ENCODE measurements at places on chromosomes 1 and 21.

GRCh38 chr1:77594366-77595112, 87.9 kb downstream of the ZZZ3 start:
- DNase-seq = no peak

GRCh38 chr1:31617916-31618746, 642 bp downstream of the HCRTR1 start:
- DNase-seq = peak; percentile 84

DNA sequence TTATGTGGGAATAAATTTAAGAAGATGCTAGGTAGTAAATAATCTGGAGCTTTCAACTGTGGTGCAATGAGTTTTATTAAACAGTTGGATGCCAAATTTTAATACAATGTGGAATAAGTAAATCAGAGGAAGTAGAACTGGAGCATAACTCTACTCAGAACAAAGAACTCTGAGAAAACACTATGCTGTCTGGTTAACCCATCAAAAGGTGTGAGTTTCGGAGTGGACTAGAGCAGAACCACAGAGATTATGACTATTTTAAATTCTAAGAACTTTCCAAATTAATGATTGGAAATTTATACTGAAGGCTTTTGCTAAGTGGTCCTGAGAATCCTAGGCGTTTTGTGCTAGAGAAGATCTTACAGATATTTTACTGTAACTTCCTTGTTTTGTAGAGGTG, 132.2 kb downstream of the NTMT2 start:
- no peak for DNase-seq

- DNase-seq = no peak
These were observed 52.6 kb upstream of the RBM15 start for GRCh38 chr1:110286564-110286963.

GRCh38 chr1:89259283-89259971, 13.2 kb downstream of the GBP5 start:
- DNase-seq = no peak

DNA sequence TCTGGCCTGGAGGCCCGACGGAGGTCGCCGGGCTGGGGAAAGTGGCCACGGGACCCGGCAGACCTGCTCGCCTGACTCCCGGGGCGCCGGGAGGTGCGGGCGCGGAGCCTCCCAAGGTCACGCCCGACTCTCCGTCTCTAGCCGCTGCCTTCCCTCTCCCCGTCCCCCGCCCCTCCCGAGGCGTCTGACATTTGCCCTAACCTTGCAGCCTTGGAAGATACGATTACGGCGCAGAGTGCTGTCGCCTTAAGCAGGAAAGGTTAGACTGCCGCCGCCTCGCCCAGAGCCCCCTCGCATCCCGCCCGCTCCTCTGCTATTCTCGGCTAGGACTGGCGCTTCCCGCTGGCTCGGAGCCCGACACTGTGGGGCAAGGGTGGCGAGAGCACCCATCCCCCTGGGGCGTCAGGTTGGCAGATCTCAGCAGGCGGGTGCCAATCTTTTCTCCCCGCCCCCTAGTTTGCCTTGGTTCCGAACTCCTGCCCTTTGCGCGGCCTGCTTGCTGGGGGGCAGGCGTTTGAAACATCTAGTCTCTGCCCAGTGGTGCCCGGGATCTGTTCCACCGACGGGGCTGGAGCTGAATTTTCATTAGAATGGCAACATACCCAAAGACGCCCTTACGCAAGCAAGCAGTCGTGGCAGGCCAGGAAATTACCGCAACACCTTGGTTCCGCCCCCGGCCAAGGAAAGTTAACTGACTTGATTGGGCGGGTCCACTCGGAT, 835 bp downstream of the PGM1 start:
- DNase-seq = no peak

GRCh38 chr1:1429671-1430073, 5.8 kb upstream of the VWA1 start:
- DNase-seq = no peak

GRCh38 chr1:100942304-100943046, 46.6 kb downstream of the SLC30A7 start:
- no peak for DNase-seq

DNA sequence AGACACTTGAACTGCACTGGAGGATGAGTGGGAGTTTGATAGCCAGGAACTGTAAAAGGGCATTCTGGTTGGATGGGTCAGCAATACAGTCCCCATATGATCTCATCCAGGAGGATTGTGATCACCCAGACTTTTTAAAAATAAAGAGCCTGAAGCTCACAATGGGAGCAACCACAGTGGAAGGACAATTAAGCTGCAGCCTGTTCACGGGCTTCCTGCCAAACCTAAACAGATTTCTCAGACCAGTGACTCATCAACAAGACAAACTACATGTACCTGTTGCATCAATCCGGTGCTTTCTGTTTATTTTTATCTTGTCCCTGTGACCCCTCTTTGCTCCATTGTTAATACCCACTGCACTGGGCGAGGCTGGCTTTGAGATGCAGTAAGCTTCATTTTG, 52.3 kb downstream of the PAPPA2 start:
- DNase-seq = no peak

DNA sequence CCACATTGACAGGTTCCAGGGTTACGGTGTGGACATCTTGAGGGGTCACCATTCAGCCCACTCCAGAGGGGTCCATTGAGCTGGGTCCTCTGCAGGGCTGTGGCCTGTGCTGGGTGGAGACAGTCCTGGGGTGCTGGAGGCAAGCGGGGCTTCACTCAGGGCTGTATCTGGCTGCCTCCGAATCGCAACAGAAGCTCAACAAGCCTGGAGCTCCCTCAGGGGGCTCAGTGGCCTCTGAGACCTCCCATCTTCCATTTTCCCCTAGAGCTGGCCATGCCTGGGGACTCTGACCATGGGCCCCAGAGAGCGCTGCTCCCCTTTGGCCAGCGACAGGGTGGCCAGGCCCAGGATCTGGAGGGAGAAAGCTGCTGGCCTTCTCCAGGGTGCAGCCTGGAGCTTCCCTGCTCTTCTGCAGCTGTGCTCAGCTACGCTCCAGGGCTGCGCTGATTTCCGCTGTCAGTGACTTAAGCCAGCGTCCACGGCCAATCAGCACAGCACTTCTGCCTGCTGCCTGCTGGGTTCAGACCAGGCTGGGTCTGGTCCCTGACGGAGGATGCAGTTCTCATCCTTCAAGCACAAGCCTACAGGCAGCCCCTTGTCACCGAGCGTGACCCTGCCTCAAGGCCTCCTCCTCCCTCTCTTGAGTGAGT, 45.0 kb upstream of the ADARB1 start:
- no peak for DNase-seq

DNA sequence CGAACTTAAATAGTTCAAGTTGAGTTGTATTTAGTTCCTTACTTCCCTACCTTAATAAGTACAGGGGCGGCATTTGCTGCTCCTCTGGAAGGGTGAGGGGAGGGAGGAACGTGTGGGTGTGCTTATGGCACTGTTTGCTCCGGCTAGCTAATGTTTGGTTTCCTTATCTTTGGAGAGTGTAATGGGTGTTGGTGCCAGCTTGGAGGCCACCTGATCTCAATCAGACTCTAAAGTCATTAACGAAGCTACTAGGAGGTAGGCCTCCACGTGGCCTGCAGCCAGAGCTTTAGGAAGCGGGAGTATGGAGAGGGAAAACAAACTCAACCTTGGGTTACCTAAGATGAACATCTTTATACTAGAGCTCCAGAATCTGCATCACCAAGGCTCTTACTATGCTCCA, 43.0 kb upstream of the RAP1A start:
- DNase-seq = no peak

DNA sequence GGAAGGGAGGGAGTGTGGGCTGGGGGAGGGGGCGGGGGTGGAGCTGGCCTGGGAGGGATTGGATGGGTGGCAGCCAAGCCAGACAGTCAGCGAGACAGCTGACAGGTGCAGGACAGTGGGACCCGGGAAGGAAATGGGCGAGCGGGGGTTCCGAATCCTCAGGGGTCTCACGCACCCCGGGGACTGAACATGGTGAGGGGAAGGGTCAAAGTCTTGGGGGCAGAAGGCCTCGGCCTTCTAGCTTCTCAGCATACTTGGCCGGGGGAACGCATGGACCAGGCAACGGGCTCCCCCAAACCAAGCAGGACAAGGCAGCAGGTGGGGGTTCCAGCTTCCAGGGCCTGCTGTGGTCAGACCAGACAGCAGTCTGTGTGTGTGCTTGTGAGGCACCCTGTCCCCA, 23.1 kb downstream of the CASZ1 start:
- no peak for DNase-seq

DNA sequence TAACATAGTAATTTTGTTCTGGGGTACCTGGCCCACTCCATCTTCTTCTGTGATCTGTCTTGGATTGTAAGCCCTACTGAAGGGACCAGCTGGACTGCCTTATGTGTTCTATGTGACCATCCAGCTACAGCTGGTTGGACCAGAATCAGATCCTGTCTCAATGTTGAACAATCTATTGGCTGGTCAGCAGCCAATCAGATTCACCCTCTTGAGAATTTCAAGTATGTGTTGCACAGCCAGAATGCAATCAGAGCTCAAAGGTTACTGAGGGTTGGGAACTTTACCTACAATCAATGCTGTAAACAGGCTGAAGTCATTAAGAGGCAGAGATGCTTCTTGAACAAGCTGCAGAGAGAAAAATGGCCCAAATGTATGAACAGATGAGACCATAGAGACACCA, 61.9 kb downstream of the KCNC4 start:
- no peak for DNase-seq

GRCh38 chr1:23638786-23639241, 52.8 kb upstream of the RPL11 start:
- no peak for DNase-seq

- no peak for DNase-seq
These were observed 298.1 kb upstream of the POU3F1 start for GRCh38 chr1:38344716-38345115.

DNA sequence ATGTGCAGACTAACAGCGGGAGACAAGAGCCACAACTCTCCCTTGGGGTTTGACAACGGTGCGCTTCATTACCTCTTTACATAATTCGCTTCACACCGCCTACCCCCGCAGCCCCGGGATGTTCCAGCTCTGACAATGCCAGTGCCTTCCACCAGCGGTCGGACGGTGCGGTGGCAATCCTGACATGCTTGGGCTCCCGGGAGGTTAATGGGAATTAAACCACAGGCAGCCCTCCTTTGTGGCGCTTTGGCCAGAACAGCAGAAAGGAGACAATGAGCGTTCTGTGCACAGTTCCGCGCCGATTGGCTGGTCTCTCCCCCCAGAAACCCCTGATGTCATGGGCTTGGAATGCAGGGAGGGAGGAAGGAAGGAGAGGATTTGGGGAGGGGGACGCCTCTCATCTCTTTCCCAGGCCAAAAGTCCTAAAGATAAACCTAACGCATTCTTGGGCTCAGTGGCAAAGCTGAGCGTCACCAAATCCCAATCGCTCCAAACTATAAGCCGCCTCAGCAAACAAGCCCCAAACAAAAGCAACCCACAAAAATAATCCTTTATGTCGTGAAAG, 1.3 kb downstream of the CNN3 start:
- DNase-seq = peak; percentile 91

DNA sequence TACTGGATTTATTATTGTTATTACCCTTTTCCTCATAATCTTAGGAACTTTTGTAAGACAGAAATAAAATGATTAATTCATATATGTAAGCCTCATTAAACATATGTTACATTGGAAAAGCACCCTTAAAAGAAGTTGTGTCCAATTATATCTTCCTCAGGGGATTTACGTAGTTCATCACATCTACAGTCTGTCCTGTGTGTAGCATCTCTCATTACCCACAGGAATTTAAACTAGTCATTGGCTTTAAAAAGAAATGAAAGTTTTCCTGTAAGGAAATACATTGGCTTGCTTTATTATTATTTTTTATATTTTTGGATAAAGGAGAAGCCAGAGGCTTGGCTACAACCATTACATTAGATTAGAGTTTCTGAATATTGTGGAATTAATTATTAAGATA, 56.1 kb downstream of the SWT1 start:
- DNase-seq = no peak
